ENCODE measurements at places on chromosomes 2 and 18.

DNA sequence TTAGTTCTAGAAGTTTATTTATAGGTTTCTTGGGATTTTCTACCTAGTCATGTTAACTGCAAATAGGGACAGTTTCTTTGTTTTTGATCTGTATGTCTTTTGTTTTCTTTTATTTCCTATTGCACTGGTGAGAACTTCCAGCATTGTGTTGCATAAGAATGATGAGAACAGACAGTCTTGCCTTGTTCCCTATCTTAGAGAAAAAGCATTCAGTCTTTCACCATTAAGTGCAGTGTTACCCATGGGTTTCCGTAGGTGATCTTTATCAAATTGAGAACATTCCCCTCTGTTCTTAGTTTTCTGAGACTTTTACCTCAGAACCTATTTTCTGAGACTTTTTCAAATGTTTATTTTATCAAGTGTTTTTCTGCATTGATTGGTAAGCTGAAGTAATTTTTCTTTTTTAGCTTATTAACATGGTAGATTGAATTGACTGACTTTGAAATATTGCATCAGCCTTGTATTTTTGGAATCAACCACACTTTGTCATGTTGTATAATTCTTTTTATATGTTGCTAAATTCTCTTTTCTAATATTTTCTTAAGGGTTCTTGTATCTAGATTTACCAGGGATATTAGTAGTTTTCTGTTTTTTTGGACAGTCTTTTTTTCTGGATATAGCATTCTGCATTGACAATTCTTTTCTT is 17.2 kb downstream of the MFSD6 start:
- no peak for DNase-seq

- DNase-seq: no peak
Measured at GRCh38 chr2:28055325-28055970, 164.9 kb downstream of the BABAM2 start.

DNA sequence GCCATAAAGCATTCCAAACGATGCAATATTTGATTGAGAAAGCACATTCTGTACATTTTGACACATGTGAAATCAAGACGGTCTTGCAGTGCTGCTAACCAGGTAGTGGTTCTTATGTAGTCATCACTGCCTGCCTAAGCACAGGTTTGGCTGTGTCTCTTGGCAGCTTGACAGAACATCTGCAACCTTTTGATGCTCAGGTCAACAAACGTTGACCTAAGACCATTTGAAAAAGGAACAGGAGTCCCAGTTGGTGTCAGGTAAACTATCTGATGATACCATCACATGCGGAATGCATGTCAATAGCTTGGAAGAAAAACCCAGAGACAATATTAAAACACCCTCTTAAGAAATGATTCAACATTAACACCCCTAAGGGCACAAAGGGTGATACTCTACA is 80.7 kb downstream of the L3MBTL4 start:
- no peak for DNase-seq

GRCh38 chr2:218851286-218851685 is 8.3 kb upstream of the WNT6 start:
- no peak for DNase-seq

- DNase-seq: no peak
Measured at GRCh38 chr2:175523001-175523400, 341.5 kb upstream of the ATP5MC3 start.

GRCh38 chr2:135797497-135798274 is 39.3 kb downstream of the LCT start:
- peak; percentile 6 for DNase-seq

DNA sequence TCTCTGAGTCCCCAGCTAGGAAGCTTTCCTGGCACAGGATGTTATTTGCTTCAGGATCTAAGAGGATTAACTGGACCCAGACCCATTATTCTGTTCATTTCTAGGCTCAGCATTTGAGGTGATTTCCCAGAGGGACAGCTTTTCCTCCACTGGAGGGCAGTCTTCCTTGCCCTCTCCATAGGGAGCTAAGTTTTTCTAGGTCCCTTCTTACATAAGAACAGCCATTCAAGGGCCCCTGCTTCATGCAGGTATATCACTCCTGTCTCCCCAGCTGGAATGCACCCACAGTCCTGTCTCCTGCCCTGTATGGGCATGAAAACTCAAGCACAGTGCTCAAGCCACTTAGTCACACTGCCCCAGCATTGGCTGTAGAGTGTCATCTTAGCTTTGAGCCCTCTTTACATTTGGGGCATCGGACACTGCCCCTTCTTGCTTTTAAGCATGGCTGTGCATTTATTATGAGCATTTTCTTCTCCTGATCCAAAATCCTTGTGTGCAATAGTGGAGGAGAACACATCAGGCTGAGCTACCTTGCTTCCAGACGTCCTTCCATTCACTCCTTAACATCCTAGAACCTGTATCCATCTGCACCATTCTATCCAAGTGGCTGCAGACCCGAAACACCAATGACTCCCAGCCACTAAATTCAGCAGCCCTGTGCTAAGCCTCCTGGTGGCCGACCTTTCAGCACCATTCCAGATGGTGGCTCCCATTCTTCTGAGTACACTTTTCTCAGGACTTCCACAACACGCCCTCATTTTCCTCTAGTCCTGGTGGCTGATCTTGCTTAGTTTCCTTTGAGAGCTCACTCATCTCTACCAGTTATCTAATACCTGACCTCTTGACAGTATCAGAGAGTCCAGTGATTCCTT is 80.0 kb downstream of the COPS8 start:
- no peak for DNase-seq

GRCh38 chr2:9199716-9200632 is 6.6 kb upstream of the ASAP2 start:
- no peak for DNase-seq

DNA sequence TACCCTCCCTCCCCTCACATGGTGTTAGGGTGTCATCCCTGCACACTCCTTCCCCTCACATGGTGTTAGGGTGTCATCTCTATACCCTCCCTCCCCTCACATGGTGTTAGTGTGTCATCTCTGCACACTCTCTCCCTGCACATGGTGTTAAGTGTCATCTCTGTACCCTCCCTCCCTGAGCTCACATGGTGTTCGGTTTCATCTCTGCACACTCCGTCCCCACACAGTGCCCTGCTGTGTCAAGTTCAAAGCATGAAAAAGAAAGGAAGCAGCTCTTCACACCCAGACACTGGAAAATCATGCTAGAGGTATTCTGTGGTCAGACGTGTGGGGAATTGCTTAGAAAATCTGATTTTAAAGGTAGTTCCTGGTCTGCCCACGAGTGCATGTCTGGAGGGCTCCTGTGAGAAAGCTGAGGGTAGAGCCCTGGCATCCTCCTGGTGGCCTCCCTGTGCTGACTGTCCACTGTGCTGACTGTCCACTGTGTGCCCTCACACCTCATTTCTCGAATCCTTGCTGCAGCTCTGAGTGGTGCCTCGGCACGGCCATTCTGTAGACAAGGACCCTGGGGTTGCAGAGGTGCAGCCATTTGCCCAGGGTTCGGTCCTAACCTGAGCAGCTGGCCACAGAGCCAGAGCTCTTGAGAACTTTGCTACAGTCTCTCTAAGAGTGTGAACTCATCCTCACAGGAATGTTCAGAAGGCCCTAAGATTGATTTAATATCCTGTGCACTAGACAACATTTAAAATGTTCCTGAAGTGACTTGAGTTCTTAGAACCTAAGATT is 69.1 kb upstream of the NFATC1 start:
- no peak for DNase-seq

DNA sequence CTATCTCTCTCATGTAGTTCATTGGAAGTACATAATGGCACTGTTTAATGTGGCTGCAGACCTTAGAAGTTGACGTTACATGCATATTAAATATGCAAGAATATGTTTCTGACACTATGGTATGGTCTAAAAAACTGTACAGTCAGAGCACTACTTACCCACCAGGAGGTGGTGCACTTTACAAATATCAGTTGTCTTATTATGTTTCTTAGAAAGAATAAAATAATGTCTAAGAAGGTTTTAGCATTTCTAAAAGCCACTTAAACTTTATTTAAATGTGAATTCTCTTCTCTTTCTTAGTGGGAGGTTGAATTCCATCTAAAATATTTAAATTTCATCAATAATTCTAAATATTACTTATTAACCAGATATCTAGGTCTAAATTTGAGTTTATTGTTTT is 4.3 kb downstream of the TMEFF2 start:
- no peak for DNase-seq

- peak; percentile 85 for DNase-seq
Measured at GRCh38 chr2:137369106-137369505, 595.2 kb upstream of the HNMT start.

- DNase-seq: no peak
Measured at GRCh38 chr2:178420463-178420999, 30.4 kb downstream of the PRKRA start.

DNA sequence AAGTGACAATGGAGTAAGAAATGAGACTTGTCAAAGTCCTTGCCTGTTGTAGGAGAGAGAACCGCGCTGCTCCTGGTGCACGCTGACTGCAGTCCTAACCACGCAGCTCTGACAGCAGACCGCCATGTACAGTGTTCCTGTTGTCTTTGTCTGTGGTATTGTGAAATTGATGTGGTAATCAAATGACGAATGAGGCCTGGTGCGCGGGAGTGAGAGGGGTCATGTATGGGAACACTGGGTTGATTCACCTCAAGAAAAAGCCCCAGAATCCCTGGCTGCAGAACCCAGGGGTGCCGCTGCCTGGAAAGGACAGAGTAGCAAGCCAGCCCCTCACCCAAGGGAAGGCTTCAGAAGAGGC is 64.0 kb downstream of the INPP4A start:
- DNase-seq: no peak

GRCh38 chr2:29715655-29716054 is 205.7 kb downstream of the ALK start:
- no peak for DNase-seq

DNA sequence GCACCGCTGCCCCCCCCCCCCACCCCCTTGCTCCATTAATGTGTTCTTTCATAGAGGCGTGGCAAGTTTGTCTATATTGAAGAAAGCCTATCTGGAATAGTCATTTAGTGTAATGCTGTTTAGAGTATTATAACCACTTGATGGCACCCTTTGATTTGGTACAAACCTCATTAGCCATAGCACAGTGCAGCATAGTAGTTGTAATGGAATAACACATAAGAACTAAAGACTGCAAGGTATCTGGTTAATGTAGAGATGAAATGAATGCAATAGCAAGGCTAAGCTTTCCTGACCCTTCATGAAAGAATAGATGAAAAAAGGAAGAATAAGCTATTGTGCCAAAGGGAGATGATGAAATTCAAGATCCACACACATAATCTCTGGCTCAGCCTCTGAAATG is 81.9 kb downstream of the EHBP1 start:
- no peak for DNase-seq

DNA sequence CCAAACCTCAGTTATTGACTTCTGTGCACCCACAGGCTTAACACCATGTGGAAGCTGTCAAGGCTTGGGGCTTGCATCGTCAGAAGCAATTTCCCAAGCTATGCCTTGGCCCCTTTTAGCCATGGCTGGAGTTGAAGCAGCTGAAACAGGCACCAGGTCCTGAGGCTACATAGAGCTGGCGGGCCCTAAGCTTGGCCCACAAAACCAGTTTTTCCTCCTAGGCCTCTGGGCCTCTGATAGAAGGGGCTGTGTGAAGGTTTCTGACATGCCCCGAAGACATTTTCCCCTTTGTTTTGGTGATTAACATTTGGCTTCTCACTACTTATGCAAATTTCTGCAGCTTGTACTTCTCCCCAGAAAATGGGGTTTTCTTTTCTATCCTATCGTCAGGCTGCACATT is 9.1 kb upstream of the TMX3 start:
- no peak for DNase-seq

GRCh38 chr2:217800433-217801114 is 202.2 kb downstream of the TNS1 start:
- DNase-seq: no peak

GRCh38 chr18:56097621-56098020 is 509.6 kb upstream of the TCF4 start:
- no peak for DNase-seq

DNA sequence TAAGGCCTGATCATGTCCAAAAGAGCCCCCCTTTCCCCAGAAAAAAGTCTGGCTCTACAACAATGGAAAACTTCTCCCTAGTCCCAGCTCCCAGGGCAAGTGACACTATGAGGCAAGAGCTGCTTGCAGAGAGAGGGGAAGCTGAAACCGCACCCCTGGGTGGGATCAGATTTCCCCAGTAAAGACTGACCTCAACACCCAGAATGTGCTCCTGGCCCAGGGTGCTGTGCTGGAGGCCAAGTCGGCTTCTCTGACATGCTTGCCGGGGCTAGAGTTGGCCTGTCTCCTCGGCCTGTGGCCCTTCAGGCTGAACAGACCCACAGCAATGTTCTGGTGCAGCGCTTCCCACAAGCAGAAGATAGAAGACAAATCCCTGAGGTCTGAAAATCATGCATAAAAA is 18.4 kb upstream of the ST8SIA3 start:
- no peak for DNase-seq

- no peak for DNase-seq
Measured at GRCh38 chr2:10493634-10494281, 45.6 kb upstream of the ODC1 start.

DNA sequence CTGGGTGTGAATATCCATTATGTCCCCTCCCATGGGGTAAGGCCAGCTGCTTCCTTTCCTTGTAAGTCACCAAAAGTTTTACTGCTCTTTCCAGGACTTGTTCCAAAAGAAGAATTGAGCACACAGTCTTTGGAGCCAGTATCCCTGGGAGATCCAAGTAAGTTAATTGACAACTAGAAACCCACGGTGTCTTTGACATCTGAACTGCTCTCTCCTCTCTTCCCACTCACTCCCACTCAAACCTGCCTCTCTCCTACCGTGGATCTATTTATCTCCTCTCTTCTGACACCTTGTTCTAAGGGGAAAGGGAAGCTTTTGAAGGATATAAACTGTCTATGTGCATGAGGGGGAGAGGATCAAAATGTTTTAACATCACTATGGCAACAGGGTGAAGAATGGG is 86.7 kb downstream of the VIT start:
- peak; percentile 47 for DNase-seq

DNA sequence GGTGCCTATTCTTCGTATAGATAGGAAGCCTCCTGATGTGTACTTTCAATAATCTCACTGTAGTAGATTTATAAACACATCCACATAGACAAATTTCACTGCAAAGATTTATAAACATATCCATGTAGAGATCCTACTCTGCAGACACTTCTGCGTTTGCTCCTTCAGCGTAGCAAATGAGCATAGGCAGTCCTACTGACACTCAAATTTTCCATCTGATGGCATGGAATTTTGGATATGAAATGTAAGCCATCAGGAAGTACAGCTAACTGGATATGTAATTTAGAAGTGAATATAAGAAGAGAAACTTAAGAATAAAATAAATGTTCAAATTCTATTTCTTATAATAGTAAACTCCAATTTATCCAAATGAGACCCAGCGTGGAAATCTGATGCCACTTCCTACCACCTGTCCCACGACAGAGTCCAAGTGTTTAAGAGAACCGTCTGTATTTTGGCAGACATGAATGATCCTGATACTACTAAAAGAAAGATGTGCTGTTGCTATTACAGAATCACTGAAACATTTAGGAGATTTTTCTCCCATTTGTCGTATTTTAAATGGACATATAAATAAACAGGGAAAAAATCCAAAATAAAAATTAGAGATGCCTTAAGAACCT is 86.0 kb downstream of the DTNA start:
- no peak for DNase-seq

- no peak for DNase-seq
Measured at GRCh38 chr2:205687641-205687956, 5.3 kb downstream of the NRP2 start.

GRCh38 chr2:158518084-158518483 is 61.3 kb downstream of the PKP4 start:
- DNase-seq: no peak

- no peak for DNase-seq
Measured at GRCh38 chr18:48413342-48413741, 4.2 kb upstream of the ZBTB7C start.

- DNase-seq: no peak
Measured at GRCh38 chr2:3761272-3761671, 57.9 kb downstream of the DCDC2C start.

All from spinal cord (tissue), 10 donors.